Gastrocnemius medialis (tissue), 4 donors: ENCODE measurements at places on chromosomes 6 and 20.

- no peak for DNase-seq
Measured at GRCh38 chr20:59903621-59904020, 29.8 kb downstream of the SYCP2 start.

DNA sequence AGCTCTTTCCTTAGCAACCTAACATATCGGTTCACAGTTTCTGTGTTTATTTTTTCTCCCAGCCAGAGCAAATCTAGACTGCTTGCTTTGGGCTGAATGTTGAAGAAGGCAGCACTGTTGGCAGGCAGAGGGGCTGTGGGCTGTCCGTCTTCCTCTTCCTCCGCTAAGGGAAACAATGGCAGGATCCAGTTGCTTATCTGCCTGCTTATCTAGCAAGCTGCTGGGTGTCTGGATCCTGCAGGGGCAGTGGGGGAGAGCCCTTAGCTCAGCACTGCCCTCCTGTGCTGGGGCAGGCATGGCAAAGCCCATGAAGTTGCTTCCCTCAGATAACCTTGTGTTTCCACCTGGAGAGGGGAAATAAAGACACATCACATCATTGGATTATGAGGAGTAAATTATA is 92.7 kb upstream of the CD93 start:
- DNase-seq = peak; percentile 54

GRCh38 chr6:159633196-159633595 is 59.8 kb downstream of the SOD2 start:
- no peak for DNase-seq

DNA sequence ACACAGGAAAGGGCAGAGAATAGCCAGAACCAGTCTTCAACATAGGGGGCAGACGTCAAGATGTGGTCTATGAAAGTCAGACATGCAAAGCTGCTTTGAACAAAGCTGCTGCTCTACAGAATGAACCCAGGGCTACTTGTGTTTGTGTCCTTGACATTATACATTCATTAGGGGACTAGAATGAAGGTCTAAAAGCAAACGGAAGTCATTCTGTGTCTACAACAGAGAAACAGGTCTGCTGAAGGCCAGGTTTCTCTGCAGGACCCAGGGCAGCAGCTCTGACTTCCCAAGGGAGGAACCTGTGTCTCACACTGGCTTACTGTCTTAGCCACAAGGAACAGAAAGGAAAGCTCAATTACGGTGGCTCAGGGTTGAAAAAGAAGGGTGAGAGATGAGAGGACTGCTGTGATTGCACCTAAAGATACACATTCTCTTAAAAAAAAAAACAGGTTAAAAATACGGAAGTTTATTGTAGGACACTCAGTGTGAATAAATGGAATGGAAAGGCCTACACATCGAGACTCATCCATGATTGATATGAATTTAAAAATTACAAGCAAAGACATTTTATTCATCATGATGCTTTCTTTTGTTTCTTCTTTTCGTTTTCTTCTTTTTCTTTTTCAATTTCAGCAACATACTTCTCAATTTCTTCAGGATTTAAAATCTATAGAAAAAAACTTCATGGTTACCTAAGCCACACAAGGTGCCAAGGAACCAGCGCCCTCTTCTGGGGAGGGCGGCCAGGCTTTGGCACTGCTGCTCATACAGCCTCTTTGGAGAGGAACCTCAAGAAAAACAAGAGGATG is 6.7 kb downstream of the PSMA7 start:
- peak; percentile 66 for DNase-seq

DNA sequence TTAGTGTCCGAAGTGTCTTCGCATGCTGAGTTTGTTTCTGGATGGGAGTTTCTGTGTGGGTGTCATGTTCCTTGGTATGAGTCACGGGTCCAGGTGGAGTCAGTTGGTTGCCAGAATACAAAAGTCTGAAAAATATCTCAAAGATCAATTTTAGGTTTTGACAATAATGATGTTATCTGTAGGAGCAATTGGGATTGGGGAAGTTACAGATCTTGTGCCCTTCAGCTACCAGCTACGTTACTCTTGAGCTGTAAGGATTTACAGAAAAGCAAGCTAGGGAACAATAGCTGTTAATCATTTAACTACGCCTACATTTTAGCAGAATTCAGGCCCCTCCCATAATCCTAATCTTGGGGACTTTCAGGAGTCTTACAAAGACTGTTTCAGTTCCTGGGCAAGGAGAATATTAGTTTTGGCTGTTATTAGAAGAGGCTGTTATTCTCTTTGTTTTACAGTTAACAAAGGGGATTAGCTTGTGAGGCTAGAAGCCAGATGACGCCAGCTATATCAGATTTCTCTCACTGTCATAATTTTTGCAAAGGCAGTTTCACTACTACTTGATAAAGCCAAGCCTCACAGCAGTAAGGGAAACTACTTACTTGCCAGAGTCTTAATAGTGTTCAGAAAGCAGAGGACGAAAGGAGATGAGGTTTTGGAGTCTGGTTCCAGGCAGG is 15.4 kb upstream of the SLC22A16 start:
- DNase-seq = no peak

GRCh38 chr6:115544765-115545671 is 515.7 kb downstream of the FRK start:
- no peak for DNase-seq

- DNase-seq = no peak
Measured at GRCh38 chr6:6741264-6741663, 152.7 kb downstream of the LY86 start.

DNA sequence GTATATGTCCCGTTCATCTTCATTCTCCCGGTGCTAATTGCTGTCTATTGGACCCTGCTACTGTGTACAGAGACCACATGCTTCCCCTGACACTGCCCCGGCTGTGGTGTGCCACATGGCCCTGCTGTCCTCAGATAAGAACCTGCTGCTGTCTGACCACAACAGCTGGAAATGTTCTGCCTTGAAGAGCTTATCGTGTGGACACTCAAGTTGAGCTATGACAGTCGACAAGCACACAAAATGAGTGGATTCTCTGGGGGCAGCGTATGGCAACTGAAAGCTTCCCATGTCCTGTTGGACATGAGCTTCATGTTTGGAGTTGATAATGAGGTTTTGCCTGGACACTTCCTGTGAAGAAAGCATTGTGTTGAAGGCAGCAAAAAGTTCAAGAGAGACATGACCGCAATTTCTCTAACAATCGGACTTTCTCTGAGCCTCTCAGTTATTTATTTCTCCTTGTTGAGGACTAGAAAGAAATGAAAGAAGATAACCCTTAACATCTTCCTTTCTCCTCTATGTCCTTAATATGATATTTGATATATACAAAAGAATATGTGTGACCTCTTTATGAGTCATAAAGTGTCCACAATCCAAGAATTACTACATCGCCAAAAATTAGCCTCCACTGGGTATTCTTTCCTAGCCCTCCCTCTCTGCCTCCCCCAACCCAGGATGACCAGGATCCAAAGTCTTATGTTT is 187.1 kb upstream of the TCF21 start:
- DNase-seq = no peak

DNA sequence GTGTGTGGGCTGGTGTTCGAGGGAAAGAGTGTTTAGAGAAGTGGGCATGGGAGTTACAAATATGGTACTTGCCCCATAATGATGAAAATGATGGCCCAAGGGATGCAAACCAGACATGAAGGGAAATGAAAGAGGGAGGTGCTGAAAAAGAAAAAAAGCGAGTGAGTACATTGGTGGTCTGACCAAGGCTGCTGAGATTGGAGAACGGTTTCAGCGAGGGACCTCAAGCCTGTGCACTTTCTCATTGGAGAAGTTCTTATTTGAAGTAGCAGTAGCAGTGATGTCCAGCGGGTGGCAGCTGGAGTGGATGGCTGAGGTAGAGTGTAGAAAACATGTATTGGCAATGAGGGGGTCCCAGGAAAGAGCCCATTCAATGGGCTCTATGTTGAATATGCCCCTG is 54.8 kb downstream of the TNFAIP3 start:
- DNase-seq = no peak

DNA sequence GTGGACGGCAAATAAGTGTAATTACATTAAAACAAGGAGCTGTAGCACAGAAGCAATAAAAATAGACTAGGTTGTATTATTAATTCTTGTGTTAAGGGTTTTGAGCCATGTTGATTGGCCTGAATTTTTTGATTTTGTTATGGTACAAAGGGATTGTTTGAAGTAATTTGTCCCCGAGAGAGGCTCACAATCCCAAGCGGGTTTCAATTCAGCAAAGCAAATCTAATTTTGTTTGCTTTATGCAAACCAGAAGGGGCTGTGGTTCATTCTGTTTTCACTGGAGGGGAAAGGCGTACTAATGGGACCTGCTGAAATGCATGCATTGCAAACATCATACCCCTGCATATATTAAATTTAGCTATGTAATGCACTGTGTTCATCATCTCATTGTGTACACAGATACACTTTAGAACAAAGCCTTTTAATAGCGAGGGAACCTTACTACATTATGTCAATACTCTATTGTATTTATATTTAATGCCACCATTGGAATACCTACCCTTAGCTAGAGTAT is 379.5 kb upstream of the POU3F2 start:
- DNase-seq = no peak

DNA sequence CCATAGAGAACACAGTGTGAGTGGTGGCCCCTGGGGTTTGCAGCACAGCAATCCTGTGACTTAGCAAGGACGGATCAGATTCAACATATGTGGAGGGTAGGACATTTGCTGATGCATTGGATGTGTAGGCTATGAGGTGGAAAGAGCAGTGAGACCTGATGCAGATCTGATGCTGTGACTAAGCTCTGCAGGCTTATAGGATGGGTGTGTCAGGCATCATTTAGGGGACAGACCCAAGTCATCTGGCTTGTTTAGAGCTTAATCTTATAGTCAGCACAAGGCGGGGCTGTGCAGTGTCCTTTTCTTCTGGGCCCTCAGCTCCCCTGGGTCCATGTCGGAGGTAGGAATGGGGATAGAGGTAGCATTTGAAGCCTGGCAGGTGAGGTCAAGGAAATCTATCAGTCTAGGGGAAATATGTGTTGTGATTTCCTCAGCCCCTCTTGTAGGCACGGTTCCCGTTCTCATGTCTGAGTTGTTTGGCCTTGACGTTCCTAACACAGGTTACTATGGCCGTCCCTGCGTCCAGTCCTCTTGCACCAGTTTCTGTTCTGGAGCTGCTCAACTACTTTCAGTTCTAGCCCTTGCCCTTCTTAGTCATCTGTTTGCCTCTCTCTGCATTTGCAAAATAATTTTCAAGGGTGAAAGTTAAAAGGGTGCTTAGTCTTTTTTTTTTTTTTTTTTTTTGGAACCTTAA is 15.6 kb upstream of the MAPRE1 start:
- no peak for DNase-seq

DNA sequence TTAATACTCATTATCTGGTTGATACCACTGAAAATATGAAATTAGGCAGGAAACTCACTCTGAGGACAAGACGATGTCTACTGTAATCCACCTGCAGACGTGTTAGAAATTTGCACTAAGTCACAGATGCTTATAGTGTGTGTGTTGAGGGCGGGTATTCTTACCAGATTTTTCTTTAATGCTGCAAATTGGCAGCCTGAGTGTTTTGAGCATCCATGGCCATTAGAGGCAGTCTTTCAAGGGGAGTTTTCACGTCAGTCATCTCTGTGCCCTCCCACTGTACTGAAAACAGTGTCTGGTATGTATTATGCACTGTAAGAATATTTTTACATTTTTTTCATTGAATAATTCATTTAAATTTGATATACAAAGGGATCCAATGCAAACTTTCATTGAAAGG is 266.5 kb upstream of the QKI start:
- DNase-seq = no peak

DNA sequence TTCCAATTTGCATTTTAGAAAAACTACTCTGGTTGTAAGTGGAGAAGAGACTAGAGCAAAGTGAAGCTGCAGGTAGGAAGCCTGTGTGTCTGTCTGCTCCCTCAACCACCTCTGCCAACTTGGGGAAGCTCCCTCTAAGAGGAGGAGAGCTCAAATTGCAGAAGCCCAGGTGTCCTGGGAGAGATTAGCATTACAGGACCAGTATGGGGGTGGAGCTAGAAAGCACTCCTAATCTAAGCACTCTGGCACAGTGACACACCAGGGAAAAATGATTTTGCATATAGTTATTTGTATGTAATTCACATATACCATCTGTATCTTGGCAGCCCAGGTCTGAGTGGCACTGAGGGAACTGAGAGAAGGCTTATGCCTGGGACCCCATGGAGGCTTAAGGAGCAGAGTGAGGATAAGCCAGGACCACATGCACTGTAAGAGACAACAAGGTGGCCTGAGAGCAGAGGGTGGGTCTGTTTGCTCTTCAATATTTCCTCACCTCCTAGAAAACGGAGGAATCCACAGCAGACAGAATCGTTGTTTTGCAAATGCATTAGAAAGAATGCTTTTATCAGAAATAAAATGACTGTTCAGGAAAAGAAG is 13.6 kb downstream of the GSTA2 start:
- no peak for DNase-seq

DNA sequence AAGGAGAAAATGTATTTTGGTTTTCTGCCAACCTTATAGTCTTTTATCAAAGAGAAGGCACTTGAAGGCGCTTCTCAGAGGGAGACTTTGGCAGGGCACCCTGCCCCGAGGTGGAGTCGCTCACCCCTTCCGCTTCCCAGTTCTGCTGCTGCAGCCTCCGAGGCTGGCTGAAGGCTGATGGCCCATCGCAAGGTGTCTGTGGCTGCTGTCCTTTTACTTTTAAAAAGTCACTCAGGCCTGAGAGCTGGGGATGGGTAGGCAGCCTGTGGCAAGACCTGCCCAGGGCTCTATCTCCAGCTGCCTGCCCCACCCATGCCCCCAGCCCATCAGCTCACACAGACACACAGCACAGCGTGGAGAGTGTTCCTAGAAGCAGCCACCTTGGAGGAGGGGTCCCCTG is 206.6 kb upstream of the CST7 start:
- DNase-seq = no peak

GRCh38 chr20:63696306-63696627 is 185 bp upstream of the TNFRSF6B start:
- DNase-seq = no peak
